Suprapubic skin (tissue), 4 donors: ENCODE measurements at places on chromosomes 2 and 18. TPM values are rescaled to one million over a fixed set of nuclear protein-coding genes. Genes with fewer than 3 reads are reported as not detected.

The COL4A4 gene
- total RNA-seq = 0.25 TPM

The TRIM54 gene
- total RNA-seq = not detected

The EN1 gene
- 8.4 TPM for total RNA-seq

The MAP3K20 gene
- total RNA-seq = 36.6 TPM

The ADRA2B gene
- 0.97 TPM for total RNA-seq

The ATOH8 gene
- 30.3 TPM for total RNA-seq

DNA sequence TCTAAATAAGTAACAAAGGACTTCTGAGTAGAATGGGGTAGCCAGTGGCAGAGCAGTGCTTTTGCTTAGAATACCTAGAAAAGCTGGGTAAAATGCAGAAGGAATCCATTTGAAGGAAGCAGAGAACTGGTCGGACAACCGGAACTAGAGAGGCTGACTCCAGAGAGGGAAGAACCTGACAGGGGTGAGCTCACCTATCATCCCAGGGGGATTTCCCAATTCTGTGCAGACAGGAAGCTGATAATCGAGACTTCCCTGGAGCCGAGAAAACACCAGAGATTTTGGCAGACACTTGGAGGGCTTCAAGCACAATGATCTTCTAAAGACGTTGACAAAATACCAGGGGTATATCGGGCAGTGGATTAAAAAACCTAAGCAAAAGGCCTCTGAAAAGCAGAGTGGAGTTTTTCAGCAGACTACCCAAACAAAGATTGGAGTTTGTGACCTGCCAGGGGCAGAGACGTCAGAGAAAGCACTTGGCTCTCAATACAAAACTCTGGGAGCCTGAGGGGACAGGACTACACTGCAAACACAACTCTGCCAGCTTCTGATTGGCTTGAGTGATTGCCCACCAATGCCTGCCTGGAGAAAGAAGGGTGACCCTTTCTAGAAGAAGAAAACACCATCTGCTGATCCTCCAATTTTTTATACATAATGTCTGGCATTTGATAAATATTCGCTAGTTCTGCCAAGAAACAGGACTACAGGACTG is 67.5 kb upstream of the TTN start:
- DNase-seq = no peak

- no peak for DNase-seq
Observed at GRCh38 chr2:59787095-59787494, 766.4 kb downstream of the BCL11A start.

DNA sequence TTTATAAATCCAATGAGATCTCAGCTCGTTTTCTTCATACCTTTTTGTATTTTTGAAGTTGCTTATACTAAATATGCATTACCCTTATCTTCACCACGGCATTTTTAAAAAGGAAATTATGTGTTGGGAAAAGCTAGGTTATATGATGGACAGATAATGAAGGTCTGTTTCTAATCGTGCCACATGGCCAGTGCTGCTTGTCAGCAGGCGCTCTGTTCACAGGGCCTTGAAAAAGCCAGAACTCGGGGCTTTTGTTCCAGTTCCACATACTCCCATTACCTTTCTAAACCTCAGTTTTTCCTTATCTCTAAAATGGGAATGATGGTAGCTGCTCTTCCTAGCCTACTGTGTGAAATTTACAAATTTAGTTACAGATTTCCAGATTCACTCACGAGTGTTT is 42.0 kb downstream of the EPAS1 start:
- DNase-seq = no peak

DNA sequence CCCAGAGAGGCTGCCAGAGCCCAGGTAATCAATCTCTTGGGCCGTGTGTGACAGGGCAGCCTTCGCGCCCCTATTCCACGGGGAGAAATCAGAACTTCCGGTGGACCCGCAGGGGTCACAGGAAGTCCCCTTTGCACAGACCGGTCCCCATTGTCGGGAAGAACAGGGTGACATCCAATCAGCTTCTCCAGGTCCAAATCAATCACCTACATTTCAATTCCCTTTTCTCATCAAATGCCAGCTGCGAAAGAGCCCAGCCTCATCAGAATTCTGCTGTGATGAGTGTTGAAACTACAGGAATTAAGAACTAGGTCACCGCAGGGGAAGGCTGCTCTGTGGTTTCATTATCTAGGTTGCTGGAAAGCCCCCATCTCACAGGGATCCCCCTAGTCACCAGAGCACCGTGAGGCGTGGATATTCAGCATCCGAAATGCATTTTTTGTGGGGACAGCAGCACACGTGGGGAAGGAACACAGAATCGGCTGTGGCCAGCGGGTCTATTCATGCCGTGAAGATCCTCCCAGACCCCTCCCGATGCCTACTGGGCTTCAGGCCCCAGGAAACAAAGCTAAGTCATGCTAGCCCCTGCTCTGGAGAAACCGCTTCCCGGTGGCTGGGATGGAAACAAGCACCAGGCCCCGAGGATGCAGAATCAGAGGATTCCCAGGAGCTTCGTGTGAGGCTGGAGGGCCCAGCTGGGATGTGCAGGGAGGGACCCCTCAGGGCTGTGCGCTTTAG is 193.7 kb upstream of the ID2 start:
- DNase-seq = no peak

- DNase-seq = no peak
Observed at GRCh38 chr2:85307527-85307897, 20.3 kb downstream of the TGOLN2 start.

DNA sequence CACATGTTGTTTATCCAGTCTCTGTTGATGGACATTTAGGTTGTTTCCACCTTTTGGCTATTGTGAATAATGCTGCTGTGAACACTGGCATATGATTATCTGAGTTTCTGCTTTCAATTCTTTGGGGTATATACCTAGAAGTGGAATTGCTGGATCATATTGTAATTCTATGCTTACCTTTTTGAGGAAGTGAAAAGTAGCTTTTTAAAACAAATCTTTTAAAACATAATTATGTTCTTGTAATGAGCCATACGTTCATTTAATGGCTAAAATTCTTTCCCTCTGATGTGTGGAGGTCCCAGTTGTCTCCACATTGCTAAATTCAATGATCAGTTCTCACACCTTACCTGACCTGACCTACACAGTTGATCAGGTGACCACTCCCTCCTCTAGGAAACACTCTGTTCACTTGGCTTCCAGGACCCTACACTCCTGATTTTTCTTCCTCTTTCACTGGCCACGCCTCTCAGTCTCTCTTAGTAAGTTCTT is 27.8 kb upstream of the SERTAD2 start:
- no peak for DNase-seq

GRCh38 chr2:103002954-103003353 is 241.1 kb downstream of the TMEM182 start:
- no peak for DNase-seq

DNA sequence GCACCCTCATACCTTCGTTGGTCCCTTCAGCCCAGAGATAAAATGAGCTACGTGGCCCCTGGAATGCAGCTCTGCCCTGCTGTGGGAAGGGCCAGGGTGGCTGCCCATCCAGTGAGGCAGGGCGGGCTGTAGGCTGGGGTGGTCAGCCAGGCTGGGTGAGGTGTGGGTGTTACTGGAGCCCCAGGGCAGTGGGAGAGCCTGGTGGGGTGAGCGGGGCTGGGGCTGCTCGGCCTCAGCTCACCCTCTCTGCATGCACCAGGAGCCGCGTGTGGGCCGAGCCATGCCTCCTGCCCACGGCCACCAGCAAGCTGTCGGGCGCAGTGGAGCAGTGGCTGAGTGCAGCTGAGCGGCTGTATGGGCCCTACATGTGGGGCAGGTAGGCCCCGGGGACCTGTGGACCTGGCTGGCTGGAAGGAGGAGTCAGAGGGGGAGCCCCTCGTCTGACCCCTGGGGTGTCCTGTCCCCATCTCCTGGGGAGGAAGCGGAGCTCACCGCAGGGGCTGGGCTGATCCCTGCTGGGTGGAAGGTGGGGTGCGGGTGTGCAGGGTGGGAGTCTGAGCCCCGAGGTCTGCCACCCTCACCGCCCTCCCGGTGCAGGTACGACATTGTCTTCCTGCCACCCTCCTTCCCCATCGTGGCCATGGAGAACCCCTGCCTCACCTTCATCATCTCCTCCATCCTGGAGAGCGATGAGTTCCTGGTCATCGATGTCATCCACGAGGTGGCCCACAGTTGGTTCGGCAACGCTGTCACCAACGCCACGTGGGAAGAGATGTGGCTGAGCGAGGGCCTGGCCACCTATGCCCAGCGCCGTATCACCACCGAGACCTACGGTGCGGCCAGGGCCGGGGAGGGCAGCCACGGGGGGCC is 5.5 kb downstream of the RNPEPL1 start:
- no peak for DNase-seq

DNA sequence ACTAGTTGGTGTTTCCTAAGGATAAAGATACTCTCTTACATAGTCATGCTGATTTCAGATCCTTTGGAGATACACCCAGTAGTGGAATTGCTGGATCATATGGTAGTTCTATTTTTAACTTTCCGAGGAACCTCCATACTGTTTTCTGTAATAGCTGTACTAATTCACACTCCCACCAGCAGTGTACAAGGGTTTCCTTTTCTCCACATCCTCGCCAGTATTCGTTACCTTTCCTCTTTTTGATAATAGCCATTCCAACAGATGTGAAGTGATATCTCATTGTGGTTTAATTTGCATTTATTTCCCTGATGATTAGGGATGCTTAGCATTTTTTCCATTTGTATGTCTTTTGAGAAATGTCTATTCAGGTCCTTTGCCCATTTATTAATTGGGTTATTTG is 34.0 kb downstream of the ACTR2 start:
- no peak for DNase-seq

DNA sequence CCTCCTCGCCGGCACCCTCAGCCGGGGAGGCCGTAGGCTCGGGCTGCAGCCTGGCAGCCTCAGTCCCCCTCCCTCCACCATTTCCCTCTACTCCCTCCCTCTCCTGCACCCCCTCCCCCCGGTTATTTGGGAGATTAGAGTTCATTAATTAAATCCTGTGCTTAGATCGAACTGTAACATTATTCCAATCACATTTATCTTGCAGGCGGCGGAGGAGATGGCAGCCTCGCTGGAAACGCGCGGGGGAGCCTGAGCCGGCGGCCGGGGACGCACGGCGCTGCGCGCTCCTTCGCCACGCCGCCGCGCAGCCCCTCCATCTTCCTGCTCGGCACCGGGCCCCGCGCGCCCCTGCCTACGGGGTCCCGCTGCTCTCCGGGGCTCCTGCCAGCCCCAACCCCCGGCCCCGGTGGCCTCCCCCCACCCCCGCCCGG is at the start of gene ST8SIA3:
TSS of gene ST8SIA3 (plus strand) at position 287 of the 431 bp plus-strand sequence. CDS start 290 bp downstream, outside the sequence.
- DNase-seq = no peak

GRCh38 chr2:213125646-213126347 is 25.6 kb downstream of the IKZF2 start:
- DNase-seq = no peak

DNA sequence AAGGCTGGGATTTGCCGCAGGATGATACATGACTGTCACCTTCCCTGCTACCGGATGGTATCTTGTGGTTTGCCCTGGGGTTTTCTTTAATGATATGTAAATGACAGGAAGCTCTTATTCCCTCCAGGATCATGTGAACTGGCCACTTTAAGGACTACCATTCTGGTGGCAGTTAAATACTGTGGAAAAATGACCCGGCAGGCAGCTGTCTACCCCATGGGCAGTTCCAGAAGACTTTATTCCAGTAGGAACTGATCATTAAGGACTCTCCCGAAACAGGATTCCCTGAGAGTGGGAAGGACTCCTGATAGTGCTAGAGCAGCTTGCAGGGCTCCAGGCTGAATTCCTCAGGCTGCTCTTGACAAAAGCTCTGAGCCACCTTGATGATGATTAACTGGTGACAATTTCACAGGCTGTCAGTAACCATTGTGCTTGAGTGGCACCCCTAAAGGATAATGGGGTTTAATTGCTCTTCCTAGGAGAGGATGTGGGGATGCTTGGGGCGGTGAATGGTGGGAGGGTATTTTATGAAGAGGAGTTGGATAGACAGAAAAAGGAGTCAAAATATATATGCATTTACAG is 212.0 kb downstream of the CPS1 start:
- no peak for DNase-seq

- no peak for DNase-seq
Observed at GRCh38 chr2:101974663-101975062, 17.1 kb upstream of the IL1R2 start.

- no peak for DNase-seq
Observed at GRCh38 chr2:97963880-97964279, 31.9 kb downstream of the TMEM131 start.

GRCh38 chr2:66561645-66562303 is 126.8 kb downstream of the MEIS1 start:
- DNase-seq = no peak

GRCh38 chr2:41484858-41485234 is 563.0 kb upstream of the PKDCC start:
- DNase-seq = no peak
